Activated CD8-positive, alpha-beta memory T cell treated with anti-CD3 and anti-CD28 coated beads for 4 hours (primary cell): ENCODE measurements at places on chromosomes 1 and 21.

- no peak for DNase-seq
Measured at GRCh38 chr1:221331273-221332183, 410.4 kb downstream of the DUSP10 start.

- DNase-seq, result no peak
Measured at GRCh38 chr1:221549815-221550214, 192.1 kb downstream of the DUSP10 start.

DNA sequence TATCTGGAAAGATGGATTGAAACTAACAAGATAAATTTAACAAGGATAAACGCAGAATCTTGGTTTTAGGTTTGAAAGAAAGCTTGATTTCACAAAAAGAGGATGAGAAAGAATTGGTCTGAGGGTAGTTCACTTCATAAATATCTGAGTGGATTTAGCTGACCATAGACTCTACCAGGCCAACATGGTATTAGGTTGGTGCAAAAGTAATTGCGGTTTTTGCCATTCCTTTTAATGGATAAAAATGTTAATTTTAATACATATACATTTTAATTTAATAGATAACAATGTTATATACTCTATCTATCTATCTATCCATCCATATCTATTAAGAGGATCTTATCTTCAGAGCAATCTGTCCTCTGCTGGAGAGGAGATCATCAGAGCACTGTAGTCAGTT is 70.2 kb upstream of the PLXNA2 start:
- no peak for DNase-seq

- DNase-seq, result no peak
Measured at GRCh38 chr1:8424539-8425116, 106.7 kb downstream of the SLC45A1 start.

DNA sequence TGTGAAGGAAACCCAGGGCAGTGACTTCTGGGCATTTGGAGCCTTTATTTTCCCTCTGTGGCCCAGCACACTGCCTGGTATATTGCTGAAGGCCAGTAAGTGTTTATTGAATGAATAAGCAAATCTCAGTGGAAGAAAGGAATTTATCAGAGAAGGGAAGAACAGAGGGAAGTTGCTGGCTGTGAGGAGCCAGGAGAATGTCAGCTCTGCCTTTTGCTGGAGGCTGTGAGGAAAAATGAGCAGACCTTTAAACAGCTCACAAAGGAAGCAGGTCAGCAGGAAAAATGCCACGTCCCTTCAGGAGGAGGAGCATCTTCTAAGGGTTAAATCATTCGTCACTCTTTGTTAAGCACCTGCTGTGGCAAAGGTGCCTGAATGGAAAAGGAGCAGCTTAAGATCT is 75.9 kb downstream of the GIPC2 start:
- no peak for DNase-seq

DNA sequence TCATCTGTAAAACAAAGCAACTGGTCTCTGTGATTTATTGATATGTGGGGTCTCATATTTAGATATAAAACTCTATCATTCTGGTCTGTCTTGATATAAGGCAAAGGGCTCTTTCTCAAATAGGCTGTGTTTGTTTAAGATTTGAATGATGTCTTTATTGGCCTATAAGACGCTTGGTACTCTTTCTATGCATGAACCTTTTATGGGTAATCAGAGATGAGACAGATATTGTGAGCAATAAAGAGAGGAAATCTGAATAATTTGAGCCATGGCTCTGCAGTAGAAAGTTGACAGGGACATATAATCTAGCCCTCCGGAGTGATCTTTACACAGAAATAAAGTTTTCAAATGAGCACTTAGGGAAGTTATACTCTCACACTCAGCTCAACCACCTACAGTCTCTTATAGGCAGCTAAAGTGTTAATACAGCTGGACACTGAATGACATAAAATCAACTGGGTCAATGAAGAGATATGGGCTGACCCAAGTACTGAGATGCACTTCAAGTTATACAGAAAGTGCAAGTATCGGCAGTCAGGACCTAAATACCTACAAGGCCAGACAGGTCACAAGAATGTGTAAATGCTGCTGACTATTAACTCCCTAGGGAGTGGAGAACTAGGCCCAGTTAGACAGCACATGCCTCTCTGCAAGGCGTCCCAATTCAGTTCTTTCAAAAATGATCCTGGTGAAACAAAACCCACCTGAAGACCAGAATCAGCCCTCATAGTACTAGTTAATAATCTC is 111.0 kb downstream of the PTPN14 start:
- no peak for DNase-seq

GRCh38 chr1:96837057-96837780 is 115.6 kb downstream of the PTBP2 start:
- DNase-seq, result no peak

DNA sequence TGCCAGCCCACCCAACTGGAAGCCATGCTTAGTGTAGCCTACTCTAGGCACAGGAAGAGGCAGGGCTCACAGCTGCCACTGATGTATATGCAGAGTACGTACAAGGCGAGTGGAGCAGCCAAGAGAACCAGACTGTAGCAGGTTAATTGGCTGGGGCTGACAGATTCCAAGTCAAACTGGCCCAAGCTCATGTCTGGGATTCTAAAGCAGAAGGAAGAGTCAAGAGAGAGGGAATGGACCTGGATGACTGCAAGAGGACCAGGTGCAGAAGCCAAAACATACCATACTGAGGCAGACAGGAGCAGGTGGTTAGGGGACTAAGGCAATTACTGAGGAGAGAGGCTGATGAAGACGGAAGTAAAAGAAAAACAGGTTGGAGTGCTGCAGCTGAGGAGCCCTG is 51.3 kb upstream of the LRRN2 start:
- DNase-seq, result no peak

- DNase-seq, result no peak
Measured at GRCh38 chr1:206713910-206714312, 29.2 kb downstream of the MAPKAPK2 start.

- no peak for DNase-seq
Measured at GRCh38 chr1:198265073-198265661, 108.4 kb downstream of the NEK7 start.

- no peak for DNase-seq
Measured at GRCh38 chr1:215256936-215257679, 174.6 kb downstream of the KCNK2 start.

- DNase-seq, result no peak
Measured at GRCh38 chr21:39533545-39534380, 79.0 kb upstream of the B3GALT5 start.

DNA sequence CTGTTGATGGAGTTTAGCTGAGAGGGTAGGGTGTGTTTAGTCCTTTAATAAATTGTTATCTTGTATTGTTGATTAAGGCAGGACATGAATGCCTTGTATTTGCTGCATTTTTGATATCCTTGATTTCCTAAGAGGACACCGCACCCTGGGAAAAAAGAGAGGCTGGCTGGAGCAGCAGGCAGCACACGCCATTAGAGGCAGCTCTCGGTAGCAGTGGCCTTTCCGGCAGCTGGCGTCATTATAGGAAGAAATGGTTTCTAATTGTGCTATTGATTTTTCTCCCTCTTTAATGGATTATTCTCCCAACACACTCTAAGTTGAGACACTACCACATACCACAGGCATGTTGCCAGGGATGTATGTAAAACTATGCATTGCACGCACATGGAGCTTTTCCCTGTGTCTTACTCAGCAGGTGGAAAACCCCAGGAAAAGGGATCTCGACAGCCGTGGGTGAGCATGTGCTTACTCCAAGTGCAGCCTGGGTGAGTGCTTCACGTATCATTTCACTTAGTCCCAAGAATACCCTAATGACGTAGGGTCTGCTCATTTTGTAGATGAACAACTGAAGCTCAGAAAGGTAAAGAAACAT is 440.4 kb upstream of the RUNX1 start:
- DNase-seq, result no peak

DNA sequence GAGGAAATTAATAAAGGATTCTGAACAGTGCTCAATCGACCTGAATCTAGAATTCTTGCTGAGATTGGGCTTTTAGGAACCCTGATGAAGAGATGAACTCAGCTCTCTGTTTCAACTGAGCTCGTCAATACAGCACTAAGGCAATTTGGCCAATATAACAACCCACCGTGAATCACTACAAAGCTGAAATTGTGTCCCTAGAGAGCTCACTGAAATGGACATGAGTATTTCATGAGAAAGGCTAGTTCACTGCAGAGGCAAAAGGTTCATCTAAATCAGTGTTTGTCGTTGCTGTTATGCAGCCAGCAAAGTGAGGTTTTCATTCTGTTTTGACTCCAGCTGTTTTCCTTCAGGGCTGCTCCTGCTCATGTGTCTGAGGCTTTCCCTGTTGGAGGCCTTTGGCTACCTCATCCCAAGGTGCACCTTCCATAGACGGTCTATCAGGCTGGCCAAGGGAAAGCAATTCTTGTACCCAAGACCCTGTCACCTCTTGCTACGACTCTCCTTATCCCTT is 83.5 kb downstream of the URB2 start:
- DNase-seq, result no peak

DNA sequence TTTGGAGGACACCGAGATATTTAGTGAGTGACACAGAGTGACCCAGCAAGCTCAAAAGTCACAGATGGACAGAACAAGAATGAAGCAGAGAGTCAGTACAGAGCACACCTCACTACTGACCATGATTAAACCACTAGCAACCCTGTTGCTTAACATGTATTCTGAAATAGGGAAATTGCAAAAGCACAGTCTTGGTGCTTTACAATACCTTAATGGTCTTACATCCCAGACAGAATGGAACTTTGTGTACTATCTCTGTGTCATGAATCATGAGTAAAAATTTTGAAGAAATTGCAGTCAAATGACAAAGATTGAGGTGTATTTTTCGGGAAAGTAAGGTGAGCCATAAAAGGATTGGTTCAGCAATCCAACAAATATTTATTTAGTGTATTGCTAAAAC is 2.7 kb upstream of the SAMSN1 start:
- no peak for DNase-seq

DNA sequence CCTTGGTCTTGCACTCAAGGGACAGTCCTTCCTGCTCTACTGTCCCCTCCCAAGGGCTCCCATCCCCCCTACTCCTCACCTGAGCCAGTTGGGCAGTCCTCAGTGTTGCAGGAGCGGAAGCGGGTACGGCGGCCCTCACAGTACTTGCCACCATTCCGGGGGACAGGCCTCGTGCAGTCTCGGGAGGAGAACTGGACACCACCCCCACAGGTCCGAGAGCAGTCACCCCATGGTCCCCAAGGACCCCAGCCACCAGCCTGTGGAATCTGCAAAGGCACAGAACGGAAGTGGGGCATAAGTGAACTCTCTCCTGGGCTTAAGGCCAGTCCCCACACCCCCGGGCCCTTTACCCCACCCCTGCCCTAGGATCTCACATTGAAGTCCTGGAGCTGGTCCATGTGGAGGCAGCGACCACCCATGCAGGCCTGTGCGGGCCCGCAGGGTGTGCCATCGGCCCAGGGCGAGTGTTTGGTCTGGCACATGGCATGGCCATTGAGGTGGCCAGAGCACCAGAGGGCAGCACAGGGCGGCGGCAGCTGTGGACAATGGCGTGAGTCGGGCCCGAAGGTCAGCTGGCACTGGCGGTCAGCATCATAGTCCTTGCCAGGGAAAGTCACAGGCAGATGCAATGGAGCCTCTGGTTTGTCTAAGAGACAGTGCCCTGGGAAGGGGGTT is 5.2 kb downstream of the ADAMTS4 start:
- DNase-seq, result no peak

- DNase-seq, result peak; percentile 48
Measured at GRCh38 chr1:39575191-39576015, 1.2 kb downstream of the PABPC4 start.

DNA sequence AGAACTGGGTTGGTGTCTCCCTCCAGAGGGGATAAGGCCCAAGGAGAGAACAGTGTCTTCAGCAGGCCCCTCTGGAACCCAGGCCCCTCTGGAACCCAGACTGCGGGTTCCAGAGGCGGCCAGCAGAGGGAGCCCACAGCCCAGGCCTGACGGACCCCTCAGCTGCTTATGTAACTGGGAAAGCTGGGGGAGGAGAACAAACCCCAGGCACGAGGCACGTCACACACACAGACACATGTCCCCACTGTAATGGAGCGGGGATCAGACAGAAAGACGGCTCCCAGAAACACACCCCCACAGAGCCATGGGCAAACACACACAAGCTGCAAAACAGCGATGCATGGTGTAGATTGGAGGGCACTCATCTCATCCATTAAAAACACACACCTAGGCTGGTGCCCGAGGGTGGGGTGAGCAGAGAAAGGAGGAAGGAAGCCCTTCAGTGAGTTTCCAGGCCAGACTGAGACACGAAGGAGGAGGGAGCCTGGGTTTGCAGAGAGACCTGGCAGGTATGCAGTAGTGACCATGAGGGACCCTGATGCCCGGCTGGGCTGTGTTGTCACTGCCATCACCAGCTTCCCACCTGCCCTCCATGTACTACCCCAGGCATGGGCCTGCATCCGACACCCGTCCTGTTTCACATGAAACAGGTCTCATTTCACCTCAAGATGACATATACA is 2.8 kb upstream of the IGSF8 start:
- DNase-seq, result peak; percentile 56

DNA sequence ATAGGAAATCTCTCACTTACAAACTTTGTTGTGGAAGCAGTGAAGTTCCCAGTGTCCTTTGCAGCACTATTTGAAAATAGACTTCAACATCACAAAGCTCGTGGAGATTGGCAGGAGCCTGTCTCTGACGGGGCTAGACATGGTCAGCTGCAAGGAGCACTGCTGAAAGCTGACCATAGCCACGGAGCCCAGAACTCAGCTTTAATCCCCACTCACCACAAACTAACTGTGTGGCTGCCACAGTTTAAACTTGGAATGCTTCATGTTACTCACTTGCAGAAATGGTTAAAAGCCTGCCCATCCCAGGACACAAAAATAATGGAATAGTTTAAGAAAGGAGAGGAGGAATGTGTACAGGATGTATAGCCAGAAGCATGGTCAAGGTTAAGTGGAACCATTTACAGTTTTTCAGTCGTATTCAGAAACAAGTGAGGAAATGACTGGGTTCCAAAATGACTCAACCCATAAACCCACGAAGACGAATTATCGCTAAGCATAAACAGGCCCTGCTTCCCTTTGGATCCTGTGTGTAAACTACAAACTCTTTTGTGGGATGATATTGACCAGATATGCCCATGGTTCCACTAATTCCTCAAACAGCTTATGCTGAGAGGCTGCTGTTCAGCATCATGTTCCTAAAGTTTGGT is 18.2 kb downstream of the DNALI1 start:
- DNase-seq, result no peak

- DNase-seq, result no peak
Measured at GRCh38 chr1:168506204-168506819, 37.5 kb downstream of the XCL2 start.

DNA sequence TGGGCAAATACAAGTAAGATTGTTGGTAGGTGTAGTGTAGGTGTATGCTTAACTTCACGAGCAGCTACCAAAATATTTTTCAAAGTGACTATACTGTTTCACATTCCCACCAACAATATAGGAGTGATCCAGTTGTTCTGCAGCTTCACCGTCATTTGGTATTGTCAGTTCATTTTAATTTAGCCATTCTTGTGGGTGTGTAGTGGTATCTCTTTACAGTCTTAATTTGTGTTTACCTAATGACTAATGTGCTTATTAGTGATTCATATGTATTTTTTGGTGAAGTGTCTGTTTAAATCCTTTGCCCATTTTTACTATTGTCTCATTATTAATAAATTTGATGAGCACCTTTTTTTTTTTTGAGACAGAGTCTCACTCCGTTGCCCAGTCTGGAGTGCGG is 35.4 kb downstream of the RCSD1 start:
- DNase-seq, result no peak

GRCh38 chr1:23810818-23811540 is 10.4 kb upstream of the GALE start:
- no peak for DNase-seq

GRCh38 chr1:42231253-42231652 is 66.7 kb upstream of the GUCA2A start:
- no peak for DNase-seq

- DNase-seq, result no peak
Measured at GRCh38 chr1:12147201-12147701, 19.5 kb upstream of the TNFRSF1B start.

GRCh38 chr1:224329484-224329841 is 509 bp downstream of the NVL start:
- DNase-seq, result no peak
